Caki2 (cell line): ENCODE measurements at places on chromosomes 4 and X.
A peak's percentile ranks its signal among the peaks of the same experiment; 100 is the strongest.

DNA sequence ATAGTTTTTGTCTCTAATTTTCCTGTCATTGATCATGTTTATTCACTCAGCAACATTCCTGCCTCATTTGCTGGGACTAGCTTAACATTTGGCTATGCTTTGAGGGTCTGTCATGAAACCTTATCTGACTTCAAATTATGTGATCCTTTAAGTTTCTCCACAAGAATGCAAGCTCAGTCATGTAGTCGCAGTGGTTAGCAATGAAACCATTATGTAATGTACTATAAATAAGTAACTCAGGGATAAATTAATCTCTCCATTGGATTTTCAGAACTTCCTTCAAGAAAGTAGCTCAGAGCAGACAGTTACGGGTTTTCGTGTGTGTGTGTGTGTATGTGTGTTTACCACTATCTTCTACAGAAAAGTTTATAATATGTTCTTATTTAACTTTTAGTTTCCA is 993.6 kb downstream of the ADGRL3 start:
- DNase-seq: no peak

GRCh38 chrX:152528193-152528592 is 77.1 kb upstream of the GABRA3 start:
- DNase-seq: no peak

DNA sequence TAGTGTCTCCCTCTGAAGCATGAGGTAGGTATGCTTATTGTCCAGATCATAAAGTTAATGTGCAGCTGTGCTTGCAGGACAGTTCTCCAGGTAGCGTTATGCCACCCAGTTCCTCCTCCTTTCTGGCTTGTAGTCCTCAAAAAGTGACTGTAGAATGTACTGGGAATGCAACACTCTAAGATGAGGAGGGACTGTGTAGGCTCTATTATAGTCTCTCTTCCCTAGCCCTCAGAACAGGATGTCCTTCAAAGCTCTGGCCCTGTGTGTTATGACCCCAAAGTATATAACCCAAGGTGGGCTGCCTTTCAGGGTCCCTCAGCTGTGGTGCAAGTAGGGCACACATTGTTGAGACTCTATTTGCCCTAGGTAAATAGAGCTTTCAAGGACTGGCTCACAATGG is 20.8 kb upstream of the MANBA start:
- DNase-seq: no peak

GRCh38 chrX:68650491-68650890 is 3.0 kb downstream of the STARD8 start:
- peak; percentile 35 for DNase-seq

DNA sequence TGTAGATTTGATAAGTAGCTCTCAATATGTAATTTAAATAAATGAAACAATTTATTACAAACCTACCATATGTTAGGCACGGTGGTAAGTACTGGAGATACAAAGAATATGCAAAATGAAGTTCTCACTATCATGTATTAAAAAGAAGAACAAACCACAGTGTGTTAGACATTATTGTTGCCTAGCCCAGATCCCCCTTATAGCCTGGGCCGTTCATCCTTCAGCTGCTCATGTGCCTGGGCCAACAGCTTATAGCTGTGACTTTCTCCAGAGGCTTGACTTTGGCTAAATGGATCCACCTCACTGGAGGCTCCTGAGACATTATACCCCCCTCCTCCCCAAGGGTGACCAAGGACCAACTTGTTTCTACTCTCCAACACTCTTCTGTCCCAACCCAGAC is 29.8 kb upstream of the CCNG2 start:
- DNase-seq: no peak

GRCh38 chrX:100830547-100830946 is 10.4 kb downstream of the CSTF2 start:
- no peak for DNase-seq

GRCh38 chr4:98505992-98506391 is 152.4 kb downstream of the TSPAN5 start:
- DNase-seq: no peak

- no peak for DNase-seq
Measured at GRCh38 chrX:47748576-47748975, 88.1 kb upstream of the ZNF81 start.

DNA sequence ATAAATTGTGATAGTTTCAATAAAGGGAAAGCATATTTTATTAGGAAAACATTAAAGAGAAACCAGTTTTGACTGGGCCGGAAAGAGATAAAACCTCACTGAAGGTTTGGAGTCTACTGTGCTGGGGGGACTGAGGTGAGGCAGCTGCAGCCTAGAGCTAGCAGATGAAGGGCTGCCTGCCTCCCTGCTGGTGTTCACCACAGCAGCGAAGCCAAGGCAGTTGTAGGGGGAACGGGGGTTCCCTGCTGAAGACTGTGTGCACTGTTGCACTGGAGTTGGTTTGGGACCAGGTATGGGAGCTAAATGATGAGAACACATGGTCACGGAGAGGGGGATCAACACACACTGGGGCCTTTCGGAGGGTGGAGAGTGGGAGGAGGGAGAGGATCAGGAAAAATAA is 546.5 kb upstream of the SMIM31 start:
- no peak for DNase-seq

GRCh38 chrX:25108481-25108880 is 92.7 kb upstream of the ARX start:
- DNase-seq: no peak

GRCh38 chr4:155906554-155907247 is 3.2 kb downstream of the TDO2 start:
- DNase-seq: peak; percentile 4

GRCh38 chr4:211033-211511 is 86.8 kb downstream of the ZNF718 start:
- DNase-seq: no peak

- no peak for DNase-seq
Measured at GRCh38 chrX:65596270-65597034, 61.9 kb upstream of the LAS1L start.

DNA sequence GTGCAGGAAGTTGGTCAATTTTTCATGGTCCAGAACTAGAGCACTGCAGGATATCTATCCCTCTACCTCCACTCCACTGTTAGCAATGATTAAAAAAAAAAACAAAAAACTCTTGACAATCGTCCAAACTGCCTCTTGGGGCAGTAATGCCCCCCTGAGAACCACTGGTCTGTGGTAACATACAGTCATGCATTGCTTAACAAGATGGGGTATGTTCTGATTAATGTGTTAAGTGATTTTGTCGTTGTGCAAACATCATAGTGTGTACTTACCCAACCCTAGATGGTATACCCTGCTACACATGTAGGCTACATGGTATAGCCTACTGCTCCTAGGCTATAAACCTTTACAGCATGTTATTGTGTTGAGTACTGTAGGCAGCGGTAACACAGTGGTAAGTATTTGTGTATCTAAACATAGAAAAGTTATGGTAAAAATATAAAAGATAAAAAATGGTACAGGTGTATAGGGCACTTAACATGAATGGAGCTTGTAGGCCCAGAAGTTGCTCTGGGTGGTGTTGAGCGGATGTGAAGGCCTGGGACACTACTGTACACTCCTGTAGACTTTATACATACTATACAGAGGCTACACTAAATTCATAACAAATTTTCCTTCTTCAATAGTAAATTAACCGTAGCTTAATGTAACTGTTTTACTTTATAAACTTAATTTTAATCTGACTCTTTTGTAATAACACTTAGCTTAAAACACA is 34.1 kb downstream of the ART3 start:
- peak; percentile 5 for DNase-seq

- DNase-seq: no peak
Measured at GRCh38 chr4:25090516-25090915, 59.8 kb upstream of the LGI2 start.

- DNase-seq: no peak
Measured at GRCh38 chr4:38138363-38138762, 178.2 kb downstream of the PTTG2 start.

DNA sequence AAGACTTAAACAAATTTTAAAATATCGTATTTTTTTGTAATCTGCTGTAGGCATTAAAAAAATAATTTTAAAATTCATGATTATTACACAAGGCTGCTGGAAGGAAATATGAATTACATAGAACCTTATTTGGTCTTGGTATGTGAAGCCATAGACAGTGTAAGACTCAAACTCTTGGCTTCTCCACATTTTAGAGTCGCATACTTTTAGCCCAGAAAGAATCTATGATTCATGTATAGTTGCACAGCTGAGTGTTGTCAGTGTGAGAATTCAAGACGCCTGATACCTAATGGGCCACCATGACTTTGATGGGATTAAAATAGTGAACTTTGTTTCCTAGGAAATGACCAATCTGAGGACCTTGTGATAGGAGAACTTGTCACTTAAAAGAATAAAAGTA is 1.4 kb downstream of the INTU start:
- DNase-seq: no peak

DNA sequence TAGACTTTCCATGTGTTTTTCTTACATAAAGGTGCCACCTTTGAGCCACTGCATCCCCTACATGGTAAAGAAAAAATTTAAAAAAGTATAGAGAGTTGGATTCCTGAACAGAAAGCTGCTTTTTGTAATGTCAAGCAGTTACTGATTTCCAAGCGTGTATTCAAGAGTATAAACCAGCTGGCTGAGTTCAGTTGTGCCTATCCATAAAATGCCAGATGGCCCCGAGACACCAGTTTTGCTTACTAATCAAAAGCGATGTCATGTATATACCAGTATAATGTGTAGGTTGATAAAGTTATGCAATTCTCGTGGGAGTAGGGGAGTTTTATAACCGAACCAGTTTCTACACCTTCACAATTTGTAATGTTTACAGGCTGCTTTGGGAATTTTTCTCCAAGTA is 26.2 kb upstream of the PNPLA4 start:
- DNase-seq: no peak

GRCh38 chr4:30718641-30719453 is 1.3 kb upstream of the PCDH7 start:
- peak; percentile 64 for DNase-seq

DNA sequence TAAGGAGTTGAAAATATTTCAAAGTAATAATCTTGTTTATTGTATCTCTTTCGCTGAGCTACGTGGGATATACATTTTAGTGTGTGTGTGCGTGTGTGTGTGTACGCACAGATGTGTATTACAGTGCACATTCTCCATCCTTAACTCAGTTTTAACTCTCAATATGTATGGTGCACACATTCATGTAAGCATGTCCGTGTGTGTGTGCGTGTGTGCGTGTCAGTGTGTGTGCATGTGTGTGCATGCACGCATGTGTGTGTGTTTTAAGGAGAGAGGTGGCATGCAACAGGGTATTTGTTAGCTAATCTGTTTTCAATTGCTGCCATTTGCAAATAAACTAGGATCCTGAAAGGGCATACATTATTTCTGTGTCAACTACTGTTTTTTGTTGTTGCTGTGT is 264.9 kb upstream of the CXorf51A start:
- DNase-seq: no peak

- no peak for DNase-seq
Measured at GRCh38 chr4:30461218-30461617, 259.0 kb upstream of the PCDH7 start.

- DNase-seq: no peak
Measured at GRCh38 chr4:41791557-41791956, 43.0 kb upstream of the PHOX2B start.

DNA sequence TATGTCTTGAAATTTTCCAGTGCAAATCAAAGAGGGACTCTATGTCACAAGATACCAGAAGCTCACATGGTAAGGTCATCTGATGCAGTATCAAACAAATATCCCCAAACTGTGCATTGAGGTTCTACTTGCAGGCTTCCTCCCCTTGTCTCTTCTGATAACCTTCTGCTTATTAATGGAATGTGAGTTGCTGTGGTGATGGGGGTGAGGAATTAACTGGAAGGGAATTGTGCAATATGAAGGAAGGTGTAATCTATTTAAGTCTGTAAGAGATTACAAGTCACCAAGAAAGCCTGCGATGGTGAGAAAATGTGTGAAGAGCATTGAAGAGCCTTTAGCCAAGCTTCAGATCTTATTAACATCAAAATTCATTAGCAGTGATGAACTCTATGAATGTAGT is 15.4 kb upstream of the MAGED1 start:
- no peak for DNase-seq

DNA sequence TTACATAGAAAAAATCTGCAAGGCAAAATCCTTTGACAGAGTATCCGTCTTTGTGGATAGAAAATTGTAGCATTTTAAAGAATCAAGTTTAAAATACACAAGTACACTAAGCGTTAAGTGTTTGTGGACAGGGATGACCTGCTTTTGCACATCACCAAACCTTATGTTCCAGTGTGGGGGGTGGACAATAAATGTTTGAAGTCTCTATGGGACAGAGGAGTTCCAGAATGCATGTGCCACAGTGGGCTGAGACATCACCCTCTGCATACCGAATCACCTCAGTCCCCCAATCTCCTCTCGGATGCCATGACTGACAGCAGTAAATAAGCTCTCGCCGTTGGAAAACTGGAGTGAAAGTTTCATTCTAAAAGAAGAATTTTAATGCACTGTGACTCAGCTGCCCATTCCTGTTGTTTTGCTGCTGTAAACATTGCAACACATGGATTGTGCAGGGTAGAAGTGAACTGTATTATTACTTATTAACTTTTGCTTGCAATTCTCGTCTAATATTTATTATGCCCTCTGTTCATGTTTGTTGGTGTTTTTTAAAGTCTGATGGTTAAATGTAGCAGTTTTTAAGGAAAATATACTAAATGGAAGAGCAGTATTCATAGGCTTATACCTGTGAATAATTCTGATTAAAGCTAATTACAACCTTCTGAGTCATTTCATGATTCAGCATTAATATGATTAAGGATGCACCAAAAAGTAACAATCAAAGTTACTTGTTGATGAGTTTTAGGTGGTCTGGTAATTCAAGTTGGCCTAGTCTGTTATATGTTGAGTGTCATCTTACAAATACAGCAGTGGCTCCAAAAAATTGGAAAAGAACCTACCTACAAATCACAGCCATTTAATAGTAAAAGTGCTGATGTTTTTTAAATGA is 24.0 kb downstream of the CDKN2AIP start:
- peak; percentile 40 for DNase-seq

GRCh38 chr4:134518574-134519217 is 317.1 kb upstream of the PABPC4L start:
- DNase-seq: no peak

DNA sequence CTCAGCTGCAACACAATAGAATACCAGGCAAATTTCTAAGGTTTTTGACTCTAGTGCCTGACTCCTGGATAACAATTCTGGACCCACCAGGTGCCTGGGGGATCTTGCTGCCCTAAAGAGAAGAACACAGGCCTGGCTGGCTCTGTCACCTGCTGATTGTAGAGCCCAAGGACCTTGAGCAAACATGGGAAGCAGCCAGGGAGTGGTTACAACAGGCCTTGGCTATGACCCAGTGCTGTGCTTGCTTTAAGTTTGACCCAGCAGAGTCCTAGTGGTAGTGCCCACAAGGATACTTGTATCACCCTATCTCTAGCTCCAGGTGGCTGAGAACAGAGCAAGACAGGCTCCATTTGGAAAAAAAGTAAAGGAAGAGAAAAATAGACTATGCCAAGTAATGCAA is 176.8 kb upstream of the DCAF12L2 start:
- no peak for DNase-seq

- DNase-seq: peak; percentile 33
Measured at GRCh38 chrX:70168238-70169188, 8.8 kb upstream of the DGAT2L6 start.

GRCh38 chr4:7124689-7125442 is 57.0 kb upstream of the GRPEL1 start:
- peak; percentile 90 for DNase-seq
